ENCODE measurements at places on chromosomes 1 and 21.

GRCh38 chr1:41776891-41777441, 141.8 kb downstream of the HIVEP3 start:
- no peak for DNase-seq

DNA sequence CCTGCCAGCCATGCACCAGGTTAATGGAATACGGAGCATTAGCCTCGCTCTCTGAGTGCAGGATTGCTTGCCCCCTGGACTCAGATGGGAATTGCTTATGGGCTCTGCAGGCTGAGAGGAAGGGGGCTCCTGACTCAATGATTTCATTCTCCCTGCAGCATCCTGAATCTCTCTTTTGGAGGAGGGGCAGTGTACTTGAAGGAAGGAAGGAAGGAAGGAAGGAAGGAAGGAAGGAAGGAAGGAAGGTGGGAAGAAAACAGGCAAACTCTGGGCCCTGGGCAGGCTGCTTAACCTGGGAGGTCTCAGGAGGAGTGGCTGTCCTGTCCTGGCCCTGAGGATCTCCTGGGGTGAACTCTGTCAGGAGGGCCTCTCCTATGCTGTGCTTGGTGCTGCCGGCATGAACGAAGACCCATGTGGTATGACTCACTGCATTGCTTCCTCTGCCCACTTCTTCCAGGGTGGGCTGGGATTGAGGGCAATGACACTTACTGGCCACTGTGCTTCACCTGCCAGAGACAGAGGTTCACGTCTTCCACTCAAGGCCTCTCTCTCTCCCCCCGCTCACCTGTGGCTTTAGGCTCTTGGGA, 257.1 kb upstream of the CSF3R start:
- DNase-seq, result no peak

DNA sequence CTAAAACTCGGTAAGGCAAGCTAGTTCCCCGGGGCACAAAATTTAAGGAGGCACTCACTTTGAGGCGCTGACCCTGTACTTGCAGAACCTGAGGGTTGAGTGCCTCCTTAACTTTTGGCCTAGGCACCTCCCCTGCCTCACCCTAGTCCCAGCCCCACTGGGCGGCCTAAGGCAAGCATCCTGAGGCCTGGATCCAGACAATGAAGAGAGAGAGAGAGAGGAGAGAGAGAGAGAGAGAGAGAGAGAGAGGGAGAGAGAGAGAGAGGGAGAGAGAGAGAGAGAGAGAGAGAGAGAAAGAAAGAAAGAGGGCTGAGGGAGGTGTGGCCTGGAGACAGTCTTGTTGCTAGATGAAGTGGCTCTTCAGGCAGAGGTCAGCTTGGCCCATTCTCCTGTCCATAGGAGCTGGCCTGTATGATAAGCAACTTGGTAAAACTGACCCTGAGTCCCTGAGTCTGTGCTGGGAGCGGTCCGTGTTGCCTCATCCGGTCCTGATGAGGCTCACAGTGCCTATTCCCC, 7.4 kb upstream of the LRRN2 start:
- no peak for DNase-seq

GRCh38 chr1:189351960-189352359, 1125.7 kb downstream of the BRINP3 start:
- DNase-seq, result no peak

- no peak for DNase-seq
Measured at GRCh38 chr21:38609580-38609979, 111.3 kb upstream of the ERG start.

DNA sequence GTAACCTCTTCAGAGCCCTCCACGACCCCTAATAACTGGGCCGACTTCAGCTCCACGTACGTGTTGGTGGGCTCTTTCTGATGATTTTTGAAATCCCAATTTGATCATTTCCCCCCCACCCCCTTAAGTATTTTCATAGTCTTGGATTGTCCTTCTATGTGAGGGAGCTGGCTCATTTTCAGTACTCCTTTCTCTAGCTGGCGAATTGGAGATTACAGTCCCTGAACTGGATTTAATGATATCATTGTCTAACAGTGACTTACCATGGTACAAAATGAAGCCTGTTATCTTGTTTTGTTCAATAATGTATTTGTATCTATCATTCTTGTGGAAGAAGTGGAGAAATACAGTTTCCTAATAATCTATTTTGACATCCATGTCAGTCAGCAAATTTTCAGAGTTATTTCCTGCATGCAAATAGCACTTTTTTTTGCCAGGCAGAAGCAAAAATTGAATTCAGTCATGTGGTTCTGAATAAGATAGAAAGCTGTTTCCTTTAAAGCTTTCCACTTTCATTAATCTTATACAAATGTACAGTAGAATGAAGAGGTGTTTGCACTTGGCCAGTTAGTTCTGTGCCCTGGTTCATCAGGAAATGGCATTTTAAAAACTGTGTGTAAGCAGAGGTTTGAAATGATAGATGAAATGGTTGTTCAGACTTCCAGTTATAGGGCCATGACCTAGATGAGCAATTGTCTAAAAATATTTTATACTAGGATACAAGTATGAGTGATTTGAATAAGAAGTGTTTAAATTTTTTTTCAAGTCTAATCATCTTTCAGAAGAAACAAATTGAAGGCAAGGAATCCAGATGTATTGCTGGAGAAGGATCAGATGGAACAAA, 104.2 kb downstream of the ATP5PO start:
- no peak for DNase-seq

All from BE2C (cell line).